ENCODE measurements at places on chromosomes 7 and 10.

GRCh38 chr7:134995239-134996096 is 9.2 kb downstream of the AGBL3 start:
- DNase-seq = no peak

GRCh38 chr7:152121432-152121831 is 96.0 kb downstream of the GALNT11 start:
- no peak for DNase-seq

GRCh38 chr10:11881477-11882417 is 58.6 kb downstream of the PROSER2 start:
- DNase-seq = no peak

- DNase-seq = no peak
Measured at GRCh38 chr10:31820778-31821369, 107.8 kb downstream of the ARHGAP12 start.

GRCh38 chr7:33979807-33980355 is 74.5 kb downstream of the BMPER start:
- no peak for DNase-seq

- DNase-seq = no peak
Measured at GRCh38 chr10:103678178-103678526, 177.2 kb downstream of the SH3PXD2A start.

DNA sequence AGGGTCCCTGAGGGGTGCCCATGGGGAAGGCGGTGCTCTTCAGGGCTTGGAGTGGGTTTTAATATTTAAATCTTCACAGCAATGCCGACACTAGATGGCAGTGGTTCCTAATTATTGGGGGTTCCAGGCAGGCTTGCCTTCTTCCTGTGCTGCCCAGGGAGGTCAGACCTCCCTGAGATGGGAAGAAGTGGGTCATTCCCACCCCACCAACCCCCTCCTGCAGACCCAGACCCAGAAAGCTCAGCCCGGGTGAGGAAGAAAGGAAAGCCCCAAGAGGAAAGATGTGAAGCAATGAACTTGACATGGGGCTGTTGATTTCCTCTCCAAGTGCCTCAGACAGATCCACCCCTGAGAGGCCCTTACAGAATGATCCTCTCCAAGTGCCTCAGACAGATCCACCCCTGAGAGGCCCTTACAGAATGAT is 85.1 kb upstream of the LANCL2 start:
- DNase-seq = peak; percentile 82

DNA sequence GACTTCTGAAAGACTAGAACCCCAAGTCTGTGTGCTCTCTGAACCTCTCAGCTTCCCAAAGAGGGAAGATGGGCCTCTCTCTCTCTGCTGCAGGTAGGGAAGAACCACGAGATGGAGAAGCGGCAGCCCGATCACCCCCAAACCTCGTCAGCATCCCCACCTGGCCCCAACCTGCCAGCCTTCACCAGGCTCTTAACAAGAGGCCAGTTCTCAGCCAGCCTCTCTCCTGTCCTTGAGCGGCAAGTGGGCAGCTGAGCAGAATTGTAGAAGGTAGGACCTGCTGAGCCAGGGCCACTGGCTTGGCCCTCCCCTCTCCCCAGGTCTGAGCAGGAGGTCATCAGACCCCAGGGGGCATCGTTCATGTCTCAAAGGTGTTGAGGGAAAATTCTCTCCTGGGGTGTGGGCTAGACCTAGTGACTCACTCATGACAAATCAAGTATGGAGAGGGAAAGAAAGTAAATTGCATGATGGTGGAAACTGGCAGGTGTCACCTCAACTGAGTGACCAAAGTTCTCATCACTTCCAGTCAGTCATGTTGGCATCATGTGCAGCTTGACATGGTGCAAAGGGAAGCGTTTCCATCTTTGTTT is 92.0 kb upstream of the GPR26 start:
- no peak for DNase-seq

GRCh38 chr7:147915781-147916180 is 674.8 kb upstream of the C7orf33 start:
- no peak for DNase-seq

GRCh38 chr10:77251297-77252013 is 386.2 kb downstream of the KCNMA1 start:
- DNase-seq = peak; percentile 34

DNA sequence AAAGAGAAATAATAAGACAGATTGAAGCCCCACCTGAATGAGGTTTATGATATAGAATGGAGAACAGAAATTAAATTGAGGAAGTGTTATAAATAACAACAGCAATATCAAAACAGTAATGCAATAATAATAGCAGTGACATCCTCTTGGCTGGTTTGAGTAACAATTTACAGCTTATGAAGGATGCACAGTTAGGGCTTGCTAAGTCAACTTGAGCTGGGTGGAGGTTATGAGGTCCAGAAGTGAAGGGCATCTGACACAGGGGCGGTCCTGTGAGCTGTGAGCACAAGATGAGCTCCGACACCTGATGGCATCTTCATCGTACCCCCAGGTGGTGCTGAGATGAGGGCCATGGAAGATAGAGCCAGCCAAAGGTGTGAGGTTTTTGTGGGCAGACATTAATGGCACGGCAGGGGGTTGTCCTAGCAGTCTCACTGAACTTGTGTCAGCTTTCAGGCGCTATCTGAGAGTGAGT is 30.5 kb downstream of the ARHGAP22 start:
- no peak for DNase-seq

DNA sequence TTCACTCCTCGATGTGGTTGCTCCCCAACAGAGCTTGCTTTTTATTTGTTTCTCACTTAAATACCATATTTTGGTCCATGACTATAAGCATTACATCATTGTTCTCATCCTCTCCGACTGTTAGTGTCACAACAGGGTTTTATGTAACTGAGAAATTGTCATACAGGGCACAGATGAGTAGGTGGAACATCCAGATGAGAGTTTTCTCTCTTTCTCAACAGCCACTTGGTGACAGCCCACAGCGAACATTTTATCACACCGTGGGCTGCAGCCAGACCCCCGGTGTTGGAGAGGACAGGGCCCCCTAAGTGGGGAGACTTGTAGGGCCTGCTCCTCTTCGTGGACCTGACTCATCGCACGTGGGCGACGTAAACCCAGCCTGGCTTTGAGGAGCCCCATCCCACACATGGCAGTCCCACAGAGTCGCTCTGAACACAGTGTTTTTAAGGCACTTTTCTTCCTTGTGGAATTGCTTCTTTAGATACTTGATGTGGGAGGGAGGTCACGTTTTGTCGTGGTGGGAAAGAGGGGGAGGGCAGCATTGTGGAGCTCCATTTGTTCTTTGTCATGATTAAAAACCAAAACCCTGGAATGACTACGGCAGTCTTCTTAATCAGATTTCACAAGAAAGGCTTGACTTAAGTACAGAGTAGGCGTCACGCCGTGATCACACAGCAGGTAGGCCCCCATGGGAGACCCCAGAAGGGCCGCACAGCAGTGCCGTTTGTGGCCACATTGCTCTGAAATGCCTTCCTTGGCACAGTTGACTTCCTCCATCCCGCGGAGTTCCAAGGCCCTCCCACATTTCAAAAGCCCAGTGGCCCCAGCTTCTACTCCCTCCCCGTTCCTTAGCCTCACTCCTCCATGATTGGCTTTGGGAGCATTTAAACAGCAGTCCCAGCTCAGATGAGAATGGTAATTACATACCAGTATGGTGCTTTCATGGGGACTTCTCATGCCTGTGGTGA is 220.6 kb downstream of the CCDC3 start:
- no peak for DNase-seq

DNA sequence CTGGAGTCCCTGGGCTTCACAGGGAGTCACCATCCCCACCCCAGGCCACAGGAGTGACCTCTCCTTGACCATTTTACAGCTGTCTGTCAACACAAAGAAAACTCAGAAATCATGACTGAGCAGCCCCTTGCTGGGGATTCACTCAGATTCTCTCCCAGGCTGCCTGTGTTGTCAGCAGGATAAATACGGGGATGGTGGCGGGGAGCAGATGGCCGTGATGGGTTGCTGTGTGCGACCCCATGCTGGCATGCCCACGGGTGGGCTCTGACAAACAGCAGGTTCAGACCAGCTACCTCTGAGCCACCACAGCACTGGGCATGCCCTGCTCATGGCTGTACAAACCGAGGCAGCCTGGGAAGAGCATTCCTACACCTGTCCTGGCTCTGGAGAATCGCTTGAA is 136.1 kb downstream of the SLIT1 start:
- DNase-seq = no peak

- DNase-seq = peak; percentile 14
Measured at GRCh38 chr7:118109607-118110006, 74.4 kb upstream of the LSM8 start.

GRCh38 chr10:60820093-60820754 is 41.9 kb downstream of the CDK1 start:
- DNase-seq = no peak

GRCh38 chr7:93843260-93843659 is 47.3 kb downstream of the TFPI2 start:
- DNase-seq = no peak

Data from NCI-H1092 treated with DMSO at 0.1 percent for 48 hours (cell line).